ENCODE measurements at places on chromosomes 12 and 14.

- DNase-seq: no peak
Measured at GRCh38 chr14:30085943-30086342, 158.3 kb upstream of the PRKD1 start.

- DNase-seq: no peak
Measured at GRCh38 chr14:36212577-36212976, 36.1 kb upstream of the PTCSC3 start.

- no peak for DNase-seq
Measured at GRCh38 chr14:64812412-64812811, 67.3 kb downstream of the SPTB start.

- DNase-seq: no peak
Measured at GRCh38 chr12:89437231-89437630, 84.9 kb upstream of the DUSP6 start.

DNA sequence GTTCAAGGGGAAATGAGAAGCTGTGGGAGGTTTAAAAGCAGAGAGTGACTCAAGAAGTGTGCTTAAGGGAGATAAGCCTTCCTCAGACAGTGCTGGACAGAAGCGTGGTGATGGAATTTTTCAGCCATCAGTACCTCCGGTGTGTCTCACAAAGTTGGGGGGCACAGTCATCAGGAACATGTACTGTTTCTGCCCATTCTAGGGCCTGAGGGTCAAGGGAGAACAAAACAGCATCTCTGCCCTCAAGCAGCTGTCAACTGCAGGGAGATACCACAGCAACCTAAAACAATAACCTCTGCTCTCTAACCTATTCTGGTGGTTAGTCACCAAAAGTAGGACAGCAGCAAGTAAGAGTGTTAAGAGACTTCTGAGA is 2.0 kb upstream of the STON2 start:
- no peak for DNase-seq

GRCh38 chr14:100748403-100748802 is 21.7 kb downstream of the DLK1 start:
- DNase-seq: no peak

DNA sequence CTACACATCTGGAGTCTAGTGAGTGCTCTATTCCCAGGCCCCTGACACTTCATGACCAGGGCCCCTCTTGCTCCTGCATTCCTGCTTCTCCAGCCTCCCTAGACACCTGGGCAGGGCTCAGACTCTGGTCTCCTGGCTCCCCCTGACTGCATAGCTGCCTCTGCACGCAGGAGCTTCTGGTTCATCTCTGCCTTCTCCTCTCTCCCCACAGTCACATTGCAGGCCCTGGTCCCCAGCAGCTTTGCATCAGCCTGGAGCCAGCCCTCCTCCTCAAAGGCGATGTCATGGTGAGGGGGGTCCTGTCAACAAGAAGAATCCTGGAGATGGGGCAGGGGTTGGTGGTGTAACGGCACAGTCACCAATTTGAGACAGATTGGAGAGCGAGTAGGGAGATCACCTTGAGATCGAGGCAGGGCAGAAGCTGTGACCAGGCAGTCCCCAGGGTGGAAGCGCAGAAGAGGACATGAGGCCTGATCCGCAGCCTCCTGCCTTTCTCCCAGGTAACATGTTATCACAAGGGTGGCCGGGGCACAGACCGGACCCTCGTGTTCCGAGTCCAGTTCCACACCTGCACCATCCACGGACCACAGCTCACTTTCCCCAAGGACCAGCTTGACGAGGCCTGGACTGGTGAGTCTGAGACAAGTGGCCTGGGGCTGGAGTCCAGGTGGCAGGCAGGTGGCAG is 8.1 kb downstream of the TNS2 start:
- no peak for DNase-seq

- no peak for DNase-seq
Measured at GRCh38 chr12:27998658-27999057, 26.1 kb upstream of the PTHLH start.

- no peak for DNase-seq
Measured at GRCh38 chr12:26647088-26647487, 185.9 kb downstream of the ITPR2 start.

GRCh38 chr12:124592481-124593160 is 25.2 kb upstream of the NCOR2 start:
- DNase-seq: no peak

DNA sequence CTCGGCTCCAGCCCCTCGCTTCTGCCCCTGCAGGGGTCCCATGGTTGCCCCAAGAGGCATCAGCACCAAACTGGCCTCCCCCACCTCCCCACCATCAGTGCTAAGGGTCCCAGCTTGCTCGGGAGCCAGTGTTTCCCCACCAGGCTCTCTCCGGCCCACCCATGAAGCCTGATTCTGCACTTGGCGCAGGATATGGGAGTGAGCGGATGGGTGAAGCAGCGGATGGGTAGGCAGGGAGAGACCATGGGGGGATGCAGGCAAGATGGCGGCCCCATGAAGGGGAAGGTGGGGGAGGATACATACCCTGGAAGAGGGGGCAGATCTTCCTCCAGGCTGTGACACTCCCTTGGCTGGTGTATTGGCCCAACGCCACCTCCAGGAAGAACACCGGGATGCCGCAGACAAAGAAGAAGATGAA is 9.7 kb downstream of the SLC6A12 start:
- DNase-seq: no peak

DNA sequence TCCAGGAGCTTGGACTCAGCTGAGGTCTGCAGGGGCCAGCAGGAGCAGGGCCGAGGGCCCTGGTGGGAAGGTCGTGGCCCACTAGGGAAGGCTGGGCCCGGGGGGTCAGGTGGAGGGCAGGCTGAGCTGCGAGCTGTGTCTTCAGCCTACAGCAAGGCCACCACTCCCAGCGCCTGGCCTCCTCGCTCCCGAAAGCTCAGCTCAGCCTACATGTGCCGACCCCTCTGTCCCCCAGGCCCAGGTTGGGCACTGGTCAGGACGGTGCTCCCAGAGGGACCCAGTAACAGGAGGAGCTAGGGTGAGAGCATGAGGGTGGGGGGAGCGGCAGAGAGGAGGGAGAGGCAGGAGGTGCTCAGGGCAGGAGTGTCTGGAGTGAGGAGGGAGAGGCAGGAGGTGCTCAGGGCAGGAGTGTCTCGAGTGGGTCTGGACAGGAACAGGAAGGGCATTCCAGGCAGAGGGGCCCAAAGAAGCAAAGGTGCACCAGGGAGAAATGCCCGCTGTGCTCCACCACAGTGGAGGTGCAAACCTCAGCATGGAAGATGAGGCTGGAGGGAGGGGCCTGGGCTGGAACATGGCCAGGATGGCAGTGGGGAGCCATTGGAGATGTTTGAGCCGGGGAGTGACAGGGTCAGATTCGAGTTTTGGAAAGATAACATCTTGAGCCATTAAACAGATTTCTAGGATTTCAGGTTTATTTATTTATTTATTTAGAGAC is 29.1 kb upstream of the GPR132 start:
- no peak for DNase-seq

DNA sequence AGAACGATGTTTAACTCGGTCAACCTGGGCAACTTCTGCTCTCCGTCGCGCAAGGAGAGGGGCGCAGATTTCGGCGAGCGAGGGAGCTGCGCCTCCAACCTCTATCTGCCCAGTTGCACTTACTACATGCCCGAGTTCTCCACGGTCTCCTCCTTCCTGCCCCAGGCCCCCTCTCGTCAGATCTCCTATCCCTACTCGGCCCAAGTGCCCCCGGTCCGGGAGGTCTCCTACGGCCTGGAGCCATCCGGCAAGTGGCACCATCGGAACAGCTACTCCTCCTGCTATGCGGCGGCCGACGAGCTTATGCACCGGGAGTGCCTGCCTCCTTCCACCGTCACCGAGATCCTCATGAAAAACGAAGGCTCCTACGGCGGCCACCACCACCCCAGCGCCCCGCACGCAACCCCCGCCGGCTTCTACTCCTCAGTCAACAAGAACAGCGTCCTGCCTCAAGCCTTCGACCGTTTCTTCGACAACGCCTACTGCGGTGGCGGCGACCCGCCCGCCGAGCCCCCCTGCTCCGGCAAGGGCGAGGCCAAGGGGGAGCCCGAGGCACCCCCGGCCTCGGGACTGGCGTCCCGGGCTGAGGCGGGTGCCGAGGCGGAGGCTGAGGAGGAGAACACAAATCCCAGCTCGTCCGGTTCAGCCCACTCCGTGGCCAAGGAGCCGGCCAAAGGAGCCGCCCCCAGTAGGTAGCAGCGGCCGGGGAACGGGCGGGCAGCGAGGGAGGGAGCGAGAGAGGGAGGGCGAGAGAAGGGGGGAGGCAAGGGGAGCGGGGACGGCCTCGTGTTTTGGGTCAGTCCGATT is 513 bp downstream of the HOXC11 start:
- DNase-seq: no peak

All from stimulated activated CD8-positive, alpha-beta memory T cell treated with anti-CD3 and anti-CD28 coated beads, Interleukin-4, amount 100 ng/mL, for 24 hours (primary cell).